DMS79 (cell line): ENCODE measurements at places on chromosomes 1 and 21.

DNA sequence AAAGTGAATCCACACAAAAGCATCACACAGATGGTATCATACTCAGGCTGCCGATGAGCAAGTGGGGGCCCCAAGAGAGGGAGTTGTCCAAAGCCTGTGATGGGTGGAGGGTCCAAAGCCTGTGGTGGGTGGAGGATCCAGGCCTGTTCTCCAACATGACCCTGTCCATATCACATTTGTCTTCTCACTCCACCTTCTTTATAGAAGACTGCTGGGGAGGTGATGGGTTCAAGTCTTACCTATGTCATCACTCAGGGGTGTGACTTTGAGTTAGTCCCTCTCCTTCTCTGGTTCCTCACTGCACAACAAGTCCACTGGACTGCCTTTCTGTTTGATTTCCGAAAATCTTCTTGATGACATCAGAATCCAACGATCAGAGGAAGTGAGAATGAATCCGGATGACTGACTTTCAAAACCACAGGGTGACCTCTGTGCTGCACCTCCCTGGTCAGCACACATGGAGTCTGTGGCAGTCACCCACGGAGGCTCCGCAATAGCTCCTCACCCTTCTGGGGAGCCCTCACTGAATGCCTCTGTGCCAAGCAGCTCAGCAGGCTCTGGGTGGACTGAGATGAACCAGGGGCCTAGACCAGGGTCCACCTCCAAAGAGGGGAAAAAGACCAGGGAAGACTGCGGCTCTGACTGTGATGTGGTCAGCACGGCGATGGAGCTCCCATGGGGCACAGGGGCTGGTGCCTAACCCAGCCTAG lies 166.8 kb downstream of the HIVEP3 start:
- DNase-seq = no peak

DNA sequence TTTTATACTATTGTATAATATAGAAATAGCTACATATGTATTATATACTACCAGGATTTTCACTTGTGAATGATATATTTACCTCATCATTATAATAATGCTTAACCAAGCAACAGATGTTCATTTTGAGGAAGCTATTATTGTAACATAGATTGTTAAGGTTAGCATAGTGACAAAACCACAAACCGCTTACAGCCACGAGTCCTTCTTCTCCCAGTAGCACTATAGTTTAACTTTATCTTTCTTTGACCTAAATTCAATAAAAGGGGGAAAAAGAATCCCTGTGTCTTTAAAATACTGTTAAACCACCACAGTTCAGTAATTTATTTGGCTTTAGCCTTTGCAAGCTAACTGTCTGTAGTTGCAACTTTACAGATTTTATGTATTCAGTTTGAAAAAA lies 1039.4 kb upstream of the B3GALT2 start:
- no peak for DNase-seq

DNA sequence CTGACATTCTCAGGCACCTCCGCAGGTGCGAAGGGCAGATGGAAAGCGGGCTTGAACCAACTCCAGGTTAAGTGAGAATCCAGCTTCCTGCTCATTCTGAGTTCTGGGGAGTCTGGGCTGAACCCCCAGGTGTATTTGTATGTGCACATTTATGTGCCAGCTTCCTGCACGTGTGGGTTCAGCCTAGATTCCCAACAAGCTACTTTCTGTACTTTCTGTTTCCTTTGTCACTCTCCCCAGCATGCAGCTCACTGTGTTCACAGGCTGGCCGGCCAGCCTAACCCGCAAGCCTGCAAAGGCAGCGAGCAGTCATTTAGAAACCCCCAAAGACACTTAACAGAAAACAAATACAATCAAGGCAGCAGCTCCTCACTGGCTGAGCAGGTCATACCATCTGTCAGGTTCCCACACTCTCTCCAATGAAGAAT lies 1.3 kb upstream of the IL19 start:
- DNase-seq = no peak

DNA sequence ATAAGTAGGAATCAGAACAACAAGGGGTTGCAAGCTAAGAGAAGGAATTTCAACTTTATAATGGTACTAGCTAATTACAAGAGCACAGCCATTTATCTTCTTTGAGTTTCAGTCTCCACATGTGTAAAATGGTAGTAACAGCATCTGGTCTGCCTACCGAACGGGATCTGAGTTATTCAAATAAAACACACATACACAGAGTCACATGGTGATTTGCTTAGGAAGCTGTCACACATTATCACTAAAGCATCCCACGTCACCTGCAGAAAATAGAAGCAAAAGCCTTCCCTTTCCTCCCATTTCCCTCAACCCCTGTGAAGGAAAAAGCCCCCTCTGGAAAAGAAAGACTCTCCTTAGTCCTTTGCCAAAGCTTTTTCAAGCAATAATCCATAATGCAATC lies 389.7 kb downstream of the OMA1 start:
- no peak for DNase-seq

- no peak for DNase-seq
Measured at GRCh38 chr1:48164571-48164970, 57.9 kb upstream of the SLC5A9 start.

- no peak for DNase-seq
Measured at GRCh38 chr1:58695206-58695605, 4.7 kb downstream of the MYSM1 start.

GRCh38 chr1:233725423-233725822 lies 111.5 kb downstream of the KCNK1 start:
- no peak for DNase-seq

DNA sequence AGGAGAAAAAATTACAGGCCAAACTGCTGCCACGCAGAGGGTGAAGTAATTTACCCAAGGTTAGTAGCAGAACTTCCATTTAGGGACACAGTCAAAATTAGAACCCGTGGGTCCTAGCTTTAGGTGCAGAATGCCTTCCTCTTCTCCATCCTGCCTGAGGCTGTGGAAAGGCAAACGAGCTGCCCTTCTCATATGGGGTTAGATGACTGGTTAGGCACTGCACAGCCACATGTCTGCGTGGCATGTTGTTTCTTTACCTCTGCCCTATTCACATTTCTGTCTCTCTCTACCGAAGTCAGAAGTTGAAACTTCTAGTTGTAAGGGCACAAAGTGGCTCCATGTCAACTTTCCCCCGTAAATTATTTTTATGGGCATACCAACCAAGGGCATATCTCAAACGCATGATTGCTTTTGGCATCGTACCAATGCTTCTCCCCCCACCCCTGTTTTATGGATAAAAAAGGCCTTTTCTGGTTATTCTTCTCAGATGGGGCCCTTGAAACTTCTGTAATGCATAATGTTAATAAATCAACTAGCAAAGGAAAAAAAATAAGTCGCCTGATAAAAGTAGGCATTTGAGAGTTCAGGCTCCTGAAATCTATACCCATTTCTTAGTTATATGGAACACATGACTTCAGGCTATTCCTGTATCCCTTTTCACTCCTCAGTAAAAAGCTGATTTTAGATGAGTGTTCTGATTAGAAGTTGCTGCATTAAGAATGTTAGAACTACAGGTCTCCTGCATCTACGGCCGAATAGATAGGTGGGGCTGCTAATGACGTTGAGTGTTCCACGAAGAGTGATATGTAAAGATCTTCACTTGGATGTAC lies 139.6 kb upstream of the NRIP1 start:
- no peak for DNase-seq

DNA sequence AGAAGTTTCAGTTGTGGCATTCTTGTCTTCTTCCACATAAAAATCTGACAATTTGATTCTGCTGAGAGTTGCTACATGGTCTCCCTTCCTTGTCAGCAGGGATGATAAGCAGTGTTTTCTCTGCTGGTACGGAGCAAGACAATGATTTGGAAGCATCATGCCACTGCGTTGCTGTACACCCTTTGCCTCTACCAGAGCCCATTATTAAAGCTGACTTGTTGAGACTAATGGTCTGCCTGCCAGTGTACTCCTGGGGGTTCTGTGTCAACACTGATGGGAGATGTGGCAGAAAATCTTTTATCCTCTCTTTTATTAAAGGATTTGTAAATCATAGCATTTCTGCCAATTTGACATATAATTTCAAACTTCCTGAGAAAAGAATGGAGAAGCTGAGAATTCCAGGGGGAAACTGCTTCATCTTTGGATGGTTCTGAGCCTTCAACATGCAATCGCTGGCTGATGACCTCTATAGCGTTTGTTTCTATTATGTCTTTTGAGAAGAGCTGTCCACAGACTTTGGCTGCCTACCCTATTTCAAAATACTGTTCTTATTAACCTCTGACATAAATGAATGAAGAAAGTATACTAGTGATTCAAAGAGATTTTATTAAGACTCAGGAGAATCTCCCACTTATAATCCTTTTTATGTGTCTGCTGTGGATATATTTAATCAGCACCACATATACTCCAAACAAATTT lies 47.9 kb upstream of the DYNLT5 start:
- no peak for DNase-seq

DNA sequence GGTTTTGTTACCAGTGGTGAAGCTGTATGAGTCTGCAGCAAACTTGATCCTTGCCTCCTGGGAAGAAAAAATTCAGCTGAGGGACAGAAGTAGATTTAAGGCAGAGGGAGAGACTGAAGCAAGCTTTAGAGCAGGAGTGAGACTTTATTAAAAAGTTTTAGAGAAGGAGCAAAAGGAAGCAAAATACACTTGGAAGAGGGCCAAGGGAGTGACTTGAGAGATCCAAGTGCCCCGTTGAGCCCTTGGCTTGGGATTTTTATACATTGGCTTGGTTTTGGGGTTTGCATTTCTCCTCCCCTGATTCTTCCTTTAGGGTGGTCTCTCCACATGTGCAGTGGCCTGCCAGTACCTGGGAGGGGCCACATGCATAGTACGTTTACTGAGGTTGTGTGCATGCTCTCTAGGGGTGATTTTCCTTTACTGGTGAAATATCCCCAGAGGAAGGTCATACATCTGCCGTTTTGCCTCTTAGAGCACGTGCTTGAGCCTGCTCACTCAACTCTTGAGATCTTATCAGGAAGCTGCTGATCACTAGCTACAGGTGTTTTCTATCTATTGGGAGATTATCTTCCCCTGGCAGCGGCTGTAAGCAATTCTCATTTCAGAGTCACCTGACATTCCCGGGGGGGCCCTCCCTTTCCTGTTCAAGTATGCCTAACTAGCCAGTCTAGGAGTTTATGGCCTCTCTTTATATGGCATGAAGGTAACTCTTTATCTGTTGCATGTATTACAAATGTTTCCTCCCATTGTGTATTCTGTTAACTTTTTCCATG lies 20.3 kb downstream of the FASLG start:
- no peak for DNase-seq

GRCh38 chr21:15005391-15005790 lies 59.4 kb downstream of the NRIP1 start:
- no peak for DNase-seq

DNA sequence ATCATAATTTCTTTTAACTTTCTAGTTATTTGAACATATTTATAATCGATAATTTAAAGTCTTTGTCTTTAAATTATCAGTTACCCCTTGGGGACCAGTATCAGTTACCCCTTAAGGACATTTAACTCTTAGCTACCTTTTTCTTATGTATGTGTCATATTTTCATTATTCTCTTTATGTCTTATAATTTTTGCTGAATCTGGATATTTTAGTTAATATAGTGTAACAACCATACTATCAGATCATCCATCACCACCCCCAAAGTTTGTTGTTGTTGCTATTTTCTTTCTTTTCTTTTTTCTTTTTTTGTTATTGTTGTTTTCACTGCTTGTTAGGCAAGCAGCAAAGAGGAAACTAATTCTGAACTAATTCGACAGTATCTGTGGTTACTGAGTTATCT lies 57.0 kb upstream of the TNFSF18 start:
- no peak for DNase-seq

GRCh38 chr21:21283810-21284209 lies 285.6 kb downstream of the NCAM2 start:
- DNase-seq = no peak

DNA sequence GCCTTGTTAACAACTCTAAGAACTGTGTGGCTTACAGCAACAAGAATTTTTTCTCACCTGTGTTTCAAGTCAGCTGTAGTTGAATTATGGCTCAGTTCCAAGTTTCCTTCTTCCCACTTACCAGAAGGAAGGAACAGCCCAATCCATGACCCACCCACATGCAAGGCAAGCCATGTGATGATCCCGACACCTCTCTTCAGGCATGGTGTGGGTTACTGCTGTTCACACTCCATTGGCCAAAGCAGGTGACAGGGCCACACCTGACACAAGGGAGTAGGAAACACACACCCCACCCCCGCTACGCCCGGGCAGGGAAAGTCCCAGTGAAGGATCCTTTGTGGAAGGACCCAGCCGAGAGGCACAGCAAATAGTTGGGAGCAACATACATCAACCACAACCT lies 36.3 kb downstream of the KCNJ15 start:
- DNase-seq = no peak

DNA sequence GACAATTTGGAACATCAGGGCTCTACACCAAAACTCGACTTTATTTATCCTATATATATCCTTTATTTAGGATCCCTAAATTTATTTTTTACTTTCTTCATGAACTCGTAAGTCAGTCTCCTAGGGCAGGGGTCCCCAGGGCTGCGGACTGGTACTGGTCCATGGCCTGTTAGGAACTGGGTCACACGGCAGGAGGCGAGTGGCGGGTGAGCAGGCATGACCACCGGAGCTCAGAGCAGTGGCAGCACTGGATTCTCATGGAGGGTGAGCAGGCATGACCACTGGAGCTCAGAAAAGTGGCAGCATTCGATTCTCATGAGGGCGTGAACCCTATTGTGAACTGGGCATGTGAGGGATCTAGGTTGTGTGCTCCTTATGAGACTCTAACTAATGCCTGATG lies 427.0 kb downstream of the SMYD3 start:
- DNase-seq = no peak

- no peak for DNase-seq
Measured at GRCh38 chr1:151918819-151919610, 9.7 kb upstream of the THEM4 start.

DNA sequence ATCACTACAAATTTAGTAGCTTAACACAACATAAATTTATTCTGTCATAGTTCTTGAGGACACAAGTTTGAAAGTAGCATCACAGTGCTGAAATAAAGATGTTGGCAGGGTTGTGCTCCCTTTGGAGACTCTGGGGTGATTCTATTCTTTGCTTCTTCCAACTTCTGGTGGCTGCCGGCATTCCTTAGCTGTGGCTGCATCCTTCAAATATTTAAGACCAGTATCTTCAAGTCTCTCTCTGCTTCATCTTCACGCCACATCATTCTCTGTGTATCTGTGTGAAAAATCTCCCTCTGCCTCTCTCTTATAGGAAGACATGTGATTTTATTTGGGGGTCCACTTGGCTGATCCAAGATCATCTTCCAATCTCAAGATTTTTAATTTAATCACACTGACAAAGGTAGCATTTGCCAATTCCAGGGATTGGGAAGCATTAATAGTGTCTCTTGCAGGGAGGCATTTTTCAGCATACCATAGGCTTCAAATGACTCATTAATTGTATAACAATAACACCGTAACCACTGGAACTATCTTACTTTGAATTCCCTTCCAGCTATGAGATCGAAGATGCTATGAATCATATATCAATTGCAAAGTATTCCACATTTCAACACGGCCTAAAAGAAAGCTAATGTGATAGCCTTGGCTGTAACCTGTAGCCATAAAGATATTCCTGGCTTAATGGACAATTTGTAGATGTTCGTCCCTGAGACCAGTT lies 74.6 kb downstream of the DPT start:
- no peak for DNase-seq

DNA sequence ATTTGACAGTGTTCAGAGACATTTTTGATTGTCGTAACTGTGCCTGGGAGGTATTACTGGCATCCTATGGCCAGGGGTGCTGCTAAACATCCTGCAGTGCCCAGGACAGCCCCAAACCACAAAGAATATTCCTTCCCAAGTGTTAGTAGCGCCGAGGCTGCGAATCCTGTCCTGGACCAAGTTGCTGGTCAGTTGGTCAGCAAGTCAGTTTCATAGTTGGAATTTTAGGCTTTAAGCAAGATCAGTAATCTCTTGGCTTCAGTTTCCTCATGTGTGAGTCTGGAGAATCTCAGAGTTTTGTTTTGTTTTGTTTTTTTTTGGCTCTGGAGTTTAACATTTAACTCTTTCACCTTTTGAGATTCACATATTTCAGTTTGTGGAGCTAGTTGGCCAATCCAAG lies 65.0 kb downstream of the MTR start:
- DNase-seq = no peak
